AG09319 (cell line): ENCODE measurements at places on chromosomes 5 and 9.
A peak's percentile ranks its signal among the peaks of the same experiment; 100 is the strongest.

- no peak for DNase-seq
These were observed 49.2 kb downstream of the OTULIN start for GRCh38 chr5:14713476-14714390.

- no peak for DNase-seq
These were observed 5.5 kb downstream of the SMC2 start for GRCh38 chr9:104099630-104100029.

DNA sequence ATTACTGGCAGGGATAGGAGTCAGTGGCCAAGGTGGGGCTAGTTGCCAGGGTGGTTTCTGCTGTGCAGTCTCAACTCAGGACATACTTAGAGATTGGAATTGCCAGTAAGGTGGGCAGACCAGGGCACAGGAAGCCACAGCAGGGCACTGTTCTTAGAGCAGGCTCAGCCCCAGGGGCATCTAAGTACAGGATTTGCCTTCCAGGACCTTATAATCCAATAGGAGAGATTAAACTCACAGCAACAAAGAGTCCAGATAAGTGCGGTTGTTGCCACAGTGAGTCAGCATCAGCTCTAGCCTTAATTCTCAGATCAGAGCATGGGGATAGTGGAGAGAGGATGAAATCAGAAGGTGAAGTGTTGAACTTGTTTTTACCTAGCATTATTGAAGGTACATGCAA lies 265.8 kb upstream of the TRPC7 start:
- no peak for DNase-seq

DNA sequence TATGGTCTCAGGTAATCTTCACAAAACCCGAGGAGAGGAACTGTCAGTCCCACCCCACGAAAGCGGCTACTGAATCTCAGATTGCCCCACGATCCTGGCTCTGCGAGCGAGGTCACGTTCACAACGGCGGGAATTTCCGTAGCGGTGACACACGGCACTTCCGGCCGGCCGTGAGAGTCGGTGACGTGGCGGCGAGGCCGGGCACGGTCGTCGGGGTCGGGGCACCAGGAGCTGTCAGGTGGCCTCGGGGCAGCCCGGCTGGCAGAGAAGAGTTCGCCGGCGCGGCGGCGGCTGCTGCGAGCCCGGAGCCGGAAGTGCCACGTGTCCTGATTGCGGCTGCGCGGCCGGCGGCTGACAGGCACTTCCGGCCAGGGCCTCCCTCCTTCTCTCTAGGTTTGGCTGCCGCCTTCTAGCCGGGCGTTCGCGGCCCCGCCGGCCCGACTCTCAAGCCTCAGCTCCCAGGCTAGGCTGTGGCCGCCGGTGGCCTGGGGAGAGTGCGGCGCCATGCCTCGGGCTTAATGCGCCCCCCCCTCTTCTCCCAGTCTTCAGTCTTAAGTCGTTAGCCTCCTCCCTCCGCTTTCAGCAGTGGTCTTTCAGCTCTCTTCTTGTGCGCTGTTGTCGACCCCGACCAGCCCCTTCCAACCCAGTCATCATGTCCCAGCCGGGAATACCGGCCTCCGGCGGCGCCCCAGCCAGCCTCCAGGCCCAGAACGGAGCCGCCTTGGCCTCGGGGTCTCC lies at the start of gene SEC24A:
SEC24A (plus strand) TSS at position 361 of the 738 bp plus-strand sequence; CDS start at position 653, 292 bp downstream.
- peak; percentile 76 for DNase-seq

DNA sequence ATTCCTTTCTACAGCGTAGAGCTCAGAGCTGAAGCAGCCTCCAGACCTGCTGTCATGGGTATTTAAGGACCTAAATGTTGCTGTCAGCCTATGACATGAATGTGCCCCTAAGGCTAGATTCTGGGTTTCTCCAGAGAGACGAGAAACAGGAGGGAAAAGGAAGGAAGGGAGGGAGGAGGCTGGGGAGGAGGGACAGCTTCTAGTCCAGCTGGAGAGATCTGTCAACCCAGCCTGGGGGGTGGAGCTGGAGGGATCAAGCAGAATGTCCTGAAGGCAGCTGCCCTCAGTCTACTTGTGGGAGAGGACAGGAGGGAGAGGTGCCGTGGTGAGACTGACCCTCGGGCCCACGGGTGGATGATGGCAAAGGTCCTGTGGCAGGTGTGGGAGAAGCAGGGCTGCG lies 1.1 kb upstream of the DBH start:
- no peak for DNase-seq

GRCh38 chr5:92328584-92329259 lies 945.6 kb upstream of the ARRDC3 start:
- DNase-seq, result no peak

DNA sequence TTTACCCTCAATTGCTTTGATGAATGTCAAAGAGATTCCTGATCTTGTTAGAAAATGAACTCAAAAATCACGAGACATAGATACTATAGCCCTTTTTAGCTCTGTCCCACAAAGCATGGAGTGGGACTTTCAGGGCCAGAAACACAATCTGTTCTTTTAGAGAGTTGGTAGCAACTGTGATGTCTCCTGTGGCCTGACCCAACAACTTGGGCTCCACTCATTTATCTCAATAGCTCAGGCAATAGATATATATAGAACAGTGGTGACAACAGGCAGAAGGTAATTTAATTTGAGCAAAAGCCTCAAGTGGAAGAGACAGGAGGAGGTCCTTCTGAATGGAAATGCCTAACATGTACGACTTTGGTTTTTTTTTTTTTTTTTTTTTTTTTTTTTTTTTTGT lies 25.2 kb downstream of the TLR4 start:
- no peak for DNase-seq

- DNase-seq, result no peak
These were observed 224.2 kb downstream of the MELK start for GRCh38 chr9:36796671-36797419.

- DNase-seq, result no peak
These were observed 281.3 kb upstream of the PANK3 start for GRCh38 chr5:168860503-168860902.

GRCh38 chr5:40397091-40397490 lies 282.6 kb upstream of the PTGER4 start:
- DNase-seq, result no peak

GRCh38 chr9:112743216-112743836 lies 7.2 kb upstream of the SNX30 start:
- no peak for DNase-seq

- DNase-seq, result no peak
These were observed 30.9 kb upstream of the ABLIM3 start for GRCh38 chr5:149110406-149110805.

DNA sequence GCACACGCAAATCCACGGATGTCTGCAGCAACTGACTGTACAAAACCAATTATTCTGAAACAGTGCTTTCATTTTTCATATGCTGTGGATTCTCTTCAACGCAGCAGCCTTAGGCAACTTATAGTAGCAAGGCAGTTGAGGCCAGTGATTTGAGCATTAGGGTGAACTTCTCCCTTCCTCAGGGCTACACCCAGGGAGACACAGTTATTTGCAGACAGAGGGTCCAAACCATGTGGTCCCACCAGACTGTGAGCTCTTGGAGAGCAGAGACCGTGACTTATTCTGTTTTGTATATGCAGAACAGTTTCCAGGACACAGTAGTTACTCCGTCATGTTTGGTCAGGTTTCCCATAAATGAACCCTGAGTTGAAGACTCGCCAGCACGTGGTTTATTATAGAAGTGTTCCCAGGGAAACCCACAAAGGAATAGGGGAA lies 19.0 kb upstream of the WHRN start:
- DNase-seq, result no peak

DNA sequence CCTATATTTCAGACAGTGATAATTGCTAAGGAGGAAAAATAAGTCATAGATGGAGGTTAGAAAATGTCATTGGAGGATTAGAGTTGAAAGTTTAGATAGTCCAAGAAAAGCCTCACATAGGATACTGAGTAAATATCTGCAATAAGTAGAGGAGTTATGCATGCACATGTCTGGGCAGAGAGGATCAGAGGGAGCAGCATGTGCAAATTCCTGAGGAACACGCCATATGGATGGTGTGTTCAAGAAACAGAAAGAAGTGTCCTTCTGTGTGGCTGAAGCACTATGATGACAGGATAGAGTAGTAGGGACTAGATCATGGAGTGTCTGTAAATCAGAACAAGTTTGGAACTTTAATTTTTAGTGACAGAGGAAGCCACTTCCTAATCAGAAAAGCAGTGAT lies 52.2 kb downstream of the SGCD start:
- no peak for DNase-seq

GRCh38 chr5:175743676-175744210 lies 85.9 kb downstream of the HRH2 start:
- no peak for DNase-seq

- no peak for DNase-seq
These were observed 179.1 kb downstream of the EPB41L4A start for GRCh38 chr5:112239996-112240395.

- no peak for DNase-seq
These were observed 90.9 kb downstream of the PIK3R1 start for GRCh38 chr5:68306361-68307014.

GRCh38 chr9:110590816-110591215 lies 11.3 kb upstream of the SVEP1 start:
- DNase-seq, result no peak

GRCh38 chr5:67985686-67986387 lies 229.7 kb upstream of the PIK3R1 start:
- DNase-seq, result no peak

GRCh38 chr9:93808115-93809029 lies 146.8 kb downstream of the BARX1 start:
- no peak for DNase-seq

- DNase-seq, result peak; percentile 61
These were observed 558.4 kb downstream of the BNC2 start for GRCh38 chr9:16312116-16312515.

DNA sequence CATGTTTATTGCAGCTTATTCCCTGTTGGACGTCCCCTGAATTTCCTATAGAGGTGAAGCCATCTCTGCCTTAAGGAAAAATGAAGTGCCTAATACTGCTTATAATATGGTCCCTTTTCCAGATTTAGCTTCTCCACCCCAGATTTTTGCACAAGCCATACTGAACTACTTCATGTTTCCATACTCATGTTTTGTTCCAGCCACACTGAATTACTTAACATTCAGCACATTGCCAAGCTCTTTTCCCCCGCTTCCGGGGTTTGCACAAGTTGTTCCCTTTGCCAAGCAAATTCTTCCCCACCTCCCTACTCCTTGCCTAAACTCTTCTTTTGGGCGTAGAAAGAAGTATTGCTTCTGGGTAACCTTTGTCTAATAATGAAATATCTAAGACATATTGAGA lies 1.7 kb upstream of the CNTRL start:
- DNase-seq, result peak; percentile 73

GRCh38 chr5:10789021-10789420 lies 28.0 kb upstream of the DAP start:
- DNase-seq, result peak; percentile 86

DNA sequence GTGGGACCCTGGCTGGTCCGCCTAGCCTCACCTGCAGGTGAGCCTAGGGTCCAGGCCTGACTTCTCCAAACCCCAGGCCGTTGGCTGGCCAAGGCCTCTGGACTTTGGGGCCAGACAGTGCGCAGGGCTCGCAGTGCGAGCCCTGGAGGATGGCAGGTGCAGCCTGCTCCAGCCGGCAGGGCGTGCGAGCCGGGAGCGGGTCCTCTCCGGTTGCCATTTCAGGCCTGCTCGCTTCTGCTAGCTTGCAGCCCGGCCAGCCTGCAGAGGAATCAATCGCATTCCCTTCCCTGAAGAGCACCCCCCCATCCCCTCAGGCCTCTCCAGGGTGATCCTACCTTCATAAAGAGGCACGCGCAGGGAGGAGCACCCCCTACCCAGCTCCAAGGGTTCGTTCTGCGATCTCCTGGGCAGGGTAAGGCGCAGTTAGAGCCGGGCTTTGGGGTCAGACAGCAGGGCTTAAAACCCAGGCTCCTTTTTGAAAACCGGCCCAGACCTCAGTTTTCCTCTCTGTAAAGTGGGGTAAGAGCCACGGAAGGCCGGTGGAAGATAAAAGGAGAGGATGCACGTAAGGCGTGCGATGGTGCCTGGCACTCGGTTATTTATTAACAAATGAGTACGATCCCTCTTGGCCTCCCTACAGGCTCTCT lies 6.2 kb downstream of the BARHL1 start:
- no peak for DNase-seq

- DNase-seq, result no peak
These were observed 40.3 kb downstream of the CSF1R start for GRCh38 chr5:150046031-150046430.

- DNase-seq, result no peak
These were observed 715.5 kb downstream of the CETN3 start for GRCh38 chr5:89694026-89694550.

GRCh38 chr5:86748538-86749105 lies 130.9 kb downstream of the COX7C start:
- no peak for DNase-seq

GRCh38 chr5:58012102-58012501 lies 447.8 kb downstream of the PLK2 start:
- no peak for DNase-seq

DNA sequence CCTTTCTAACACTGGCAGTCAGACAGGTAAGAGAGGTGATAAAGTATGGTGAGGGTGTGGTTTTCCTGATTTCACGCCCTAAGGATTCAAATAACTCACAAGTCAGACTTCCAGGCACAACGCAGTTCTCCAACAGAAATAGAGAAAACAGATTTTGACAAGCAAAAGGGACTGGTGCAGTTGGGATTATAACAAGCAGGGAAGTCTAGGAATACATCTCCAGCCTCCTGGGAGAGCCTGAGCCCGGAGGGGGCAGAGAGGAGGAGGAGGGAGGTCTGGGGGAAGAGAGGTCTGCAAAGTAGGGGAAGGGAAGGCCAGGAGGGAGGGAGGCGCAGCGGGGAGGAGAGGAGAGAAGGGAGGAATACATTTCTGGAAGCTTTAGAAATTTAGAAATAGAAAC lies 1.6 kb downstream of the CMBL start:
- no peak for DNase-seq

GRCh38 chr5:20360263-20360662 lies 372.3 kb upstream of the CDH18 start:
- no peak for DNase-seq

GRCh38 chr9:137198051-137198901 lies 2.3 kb downstream of the TPRN start:
- no peak for DNase-seq

DNA sequence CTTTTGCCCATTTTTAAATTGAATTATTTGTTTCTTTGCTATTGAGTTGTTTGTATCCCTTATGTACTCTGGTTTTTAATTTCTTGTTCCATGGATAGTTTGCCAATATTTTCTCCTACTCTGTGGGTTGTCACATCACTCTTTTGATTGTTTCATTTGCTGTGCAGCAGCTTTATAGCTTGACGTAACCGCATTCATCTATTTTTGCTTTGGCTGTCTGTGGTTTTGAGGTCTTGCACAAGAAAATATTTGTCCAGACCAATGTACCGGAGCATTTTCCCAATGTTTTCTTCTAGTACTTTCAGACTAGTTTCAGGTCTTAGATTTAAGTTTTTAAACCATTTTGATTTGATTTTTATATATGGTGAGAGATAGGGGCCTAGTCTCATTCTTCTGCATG lies 36.2 kb upstream of the ZNF366 start:
- DNase-seq, result peak; percentile 40

- no peak for DNase-seq
These were observed 273.7 kb downstream of the PBX3 start for GRCh38 chr9:126020836-126021235.
